ENCODE measurements at places on chromosomes 1 and 21.

- DNase-seq = no peak
Observed at GRCh38 chr1:193740762-193741161, 554.3 kb upstream of the B3GALT2 start.

DNA sequence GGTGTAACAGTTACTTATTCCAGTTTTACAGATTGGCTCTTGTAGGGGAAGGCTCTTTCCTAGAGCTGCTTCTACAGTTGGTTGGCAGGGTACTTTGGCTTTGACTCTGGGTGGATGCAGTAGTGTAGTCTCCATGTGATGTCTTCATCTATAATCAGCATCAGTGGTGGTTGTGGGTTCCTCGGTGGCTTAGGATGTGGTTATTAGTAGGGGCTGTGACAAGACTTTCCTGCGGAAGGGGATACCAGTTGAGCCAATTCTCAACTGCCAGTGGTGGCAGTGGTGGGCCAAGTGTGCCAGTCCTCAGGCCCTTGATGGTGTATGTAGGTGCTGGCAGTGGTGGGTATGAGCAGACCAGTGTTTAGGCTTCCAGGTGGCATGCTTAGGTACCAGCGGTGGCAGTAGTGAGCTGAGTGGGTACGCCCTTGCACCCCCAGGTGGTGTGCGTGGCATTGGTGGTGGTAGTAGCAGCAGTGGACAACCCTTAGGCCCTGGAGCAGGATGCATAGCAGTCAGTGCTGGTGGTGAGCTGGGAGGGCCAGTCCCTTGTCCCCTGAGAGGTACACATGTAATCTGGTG, 27.2 kb upstream of the KLF18 start:
- no peak for DNase-seq

DNA sequence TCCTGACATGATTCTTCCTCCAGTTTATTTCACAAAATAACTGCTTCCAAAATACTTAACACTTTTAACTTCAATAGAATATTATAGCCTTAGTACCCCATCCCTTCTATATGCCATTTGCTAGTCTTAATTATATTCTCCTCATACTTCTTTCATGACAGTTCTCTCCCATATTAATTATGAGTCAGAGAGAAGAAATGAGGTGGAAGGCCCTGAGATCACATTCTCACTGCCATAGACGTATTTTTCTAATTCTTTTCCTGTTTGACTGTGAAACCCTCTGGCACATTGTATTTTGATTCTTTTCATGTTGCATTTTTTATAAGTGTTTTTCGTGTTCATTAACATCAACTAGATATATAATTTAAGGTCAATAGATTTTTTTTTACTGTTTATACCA, 88.4 kb downstream of the GTF2B start:
- DNase-seq = no peak

DNA sequence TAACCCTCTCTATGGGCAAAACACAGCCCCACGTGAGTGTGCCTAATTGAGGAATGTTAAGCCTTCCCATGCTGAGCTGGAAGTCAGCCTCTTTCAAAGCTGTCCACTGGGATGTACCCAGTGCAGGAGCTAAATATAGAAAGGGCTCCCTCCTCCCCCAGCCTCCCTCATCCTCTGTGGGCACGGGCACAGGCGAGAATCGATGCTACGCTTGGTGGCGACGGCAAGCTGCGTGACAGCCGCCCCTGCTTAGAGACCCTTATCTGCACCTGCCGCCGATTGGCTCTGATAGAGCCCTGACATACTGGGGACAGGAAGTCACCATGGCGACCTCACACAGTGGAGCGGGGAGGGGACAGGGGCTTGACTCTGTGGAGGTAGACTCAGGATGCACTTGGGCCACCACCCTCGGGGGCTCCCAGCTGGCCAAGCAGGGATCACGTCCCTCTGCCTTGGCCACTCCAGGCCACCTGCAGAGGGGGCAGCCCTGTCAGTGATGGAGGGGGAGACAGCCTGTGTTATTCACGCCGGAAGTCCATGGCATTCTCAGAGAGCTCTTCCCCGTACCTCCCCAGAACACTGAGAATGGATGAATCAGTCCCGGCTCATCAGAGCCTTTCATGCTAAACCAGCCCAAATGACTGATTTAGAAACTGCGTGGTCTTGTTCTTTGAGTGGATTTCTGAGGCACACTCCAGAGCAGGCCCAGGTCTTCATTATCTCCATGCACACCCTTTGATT, 84.8 kb downstream of the KCND3 start:
- peak; percentile 86 for DNase-seq

GRCh38 chr1:29575277-29575676, 339.0 kb downstream of the PTPRU start:
- no peak for DNase-seq

All from posterior cingulate gyrus (tissue), 11 donors.